ENCODE measurements at places on chromosomes 1 and 21.

DNA sequence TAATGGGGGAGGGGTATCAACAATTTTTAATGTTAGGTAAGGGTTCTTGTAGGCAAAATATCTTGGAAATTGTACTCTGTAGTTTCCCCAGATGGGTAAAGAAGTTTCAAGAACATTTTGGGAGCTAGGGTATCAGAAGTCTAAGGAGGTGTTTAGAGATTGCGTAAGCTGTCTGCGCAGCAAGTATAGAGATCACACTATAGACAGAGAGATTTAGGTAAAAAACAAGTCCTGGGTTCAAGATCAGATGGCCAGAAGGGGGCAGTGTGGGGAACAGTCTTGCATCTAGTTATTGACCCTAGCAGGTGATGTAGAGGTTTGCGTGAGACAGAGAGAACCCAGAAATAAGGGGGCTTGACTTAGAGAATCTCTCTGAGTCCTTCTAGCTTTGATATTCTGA, 80.8 kb downstream of the S1PR1 start:
- DNase-seq: no peak

DNA sequence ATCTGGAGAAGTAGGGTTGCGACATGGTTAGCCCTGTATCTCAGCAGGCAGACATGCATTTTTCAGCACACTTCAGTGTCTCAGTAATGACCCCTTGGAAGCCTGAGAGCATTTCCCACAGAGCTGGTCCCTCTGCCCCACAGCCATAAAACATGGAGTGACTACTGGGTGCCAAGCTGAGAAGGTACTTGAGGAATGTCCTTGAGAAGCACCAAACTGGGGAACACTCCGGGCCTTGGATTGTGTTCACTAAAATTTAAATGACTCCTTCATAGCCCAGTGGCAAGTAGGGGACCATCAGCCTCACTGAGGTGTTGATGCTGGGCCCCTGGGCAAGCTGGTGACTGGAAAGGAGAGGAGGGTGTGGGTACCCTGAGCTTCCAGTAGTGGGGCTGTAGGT, 54.7 kb downstream of the KCNJ6 start:
- no peak for DNase-seq

DNA sequence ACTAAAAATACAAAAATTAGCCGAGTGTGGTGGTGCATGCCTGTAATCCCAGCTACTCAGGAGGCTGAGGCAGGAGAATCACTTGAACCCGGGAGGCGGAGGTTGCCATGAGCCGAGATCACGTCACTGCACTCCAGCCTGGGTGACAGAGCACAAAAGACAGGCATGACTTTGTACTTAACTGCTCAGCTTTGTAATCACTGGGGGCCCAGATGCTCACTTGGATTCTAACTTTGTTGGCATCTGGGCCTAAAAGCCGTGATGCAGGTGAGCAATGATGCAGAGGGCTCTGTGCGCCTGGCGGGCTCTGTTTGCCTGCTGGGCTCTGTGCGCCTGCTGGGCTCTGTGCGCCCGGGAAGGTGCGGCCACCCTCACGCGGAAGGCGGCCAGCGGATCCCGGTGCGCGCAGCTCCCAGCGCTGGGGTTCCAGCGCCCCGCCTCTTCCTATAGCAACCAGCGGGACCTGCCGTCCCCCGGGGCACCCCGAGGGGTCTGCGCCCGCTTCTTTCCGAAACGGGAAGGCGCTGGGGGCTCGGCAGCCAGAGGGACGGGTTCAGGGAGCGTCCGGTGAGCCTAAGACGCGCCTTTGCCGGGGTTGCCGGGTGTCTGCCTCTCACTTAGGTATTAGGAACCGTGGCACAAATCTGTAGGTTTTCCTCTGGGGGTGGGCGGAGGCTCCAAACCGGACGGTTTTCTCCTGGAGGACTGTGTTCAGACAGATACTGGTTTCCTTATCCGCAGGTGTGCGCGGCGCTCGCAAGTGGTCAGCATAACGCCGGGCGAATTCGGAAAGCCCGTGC, 31.7 kb downstream of the PRMT2 start:
- no peak for DNase-seq

DNA sequence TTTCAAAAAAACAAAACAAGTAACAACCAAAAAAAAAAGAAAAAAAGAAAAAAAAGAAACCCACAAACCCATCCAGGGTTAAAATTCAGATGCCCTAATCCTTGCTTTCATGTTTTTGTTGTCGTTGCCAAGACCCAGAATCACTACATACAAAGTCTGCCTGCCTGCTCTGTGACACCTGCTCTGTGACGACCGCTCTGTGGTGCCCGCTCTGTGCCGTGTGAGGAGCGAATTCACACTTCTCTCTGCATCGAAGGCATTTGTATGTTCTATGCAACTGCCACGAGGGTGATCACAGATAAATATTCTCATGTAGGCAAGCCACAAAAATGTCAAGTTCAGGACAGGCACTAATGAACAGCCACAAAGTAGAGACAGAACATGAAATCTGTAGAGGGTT, 178.6 kb downstream of the SLC45A1 start:
- no peak for DNase-seq

GRCh38 chr1:100151679-100152078, 18.7 kb downstream of the TRMT13 start:
- DNase-seq: no peak

- DNase-seq: no peak
Measured at GRCh38 chr1:107940017-107940577, 24.9 kb downstream of the VAV3 start.

GRCh38 chr1:54011316-54012007, 6.5 kb downstream of the LDLRAD1 start:
- DNase-seq: no peak

GRCh38 chr1:45510972-45511527, 10.6 kb downstream of the PRDX1 start:
- no peak for DNase-seq

DNA sequence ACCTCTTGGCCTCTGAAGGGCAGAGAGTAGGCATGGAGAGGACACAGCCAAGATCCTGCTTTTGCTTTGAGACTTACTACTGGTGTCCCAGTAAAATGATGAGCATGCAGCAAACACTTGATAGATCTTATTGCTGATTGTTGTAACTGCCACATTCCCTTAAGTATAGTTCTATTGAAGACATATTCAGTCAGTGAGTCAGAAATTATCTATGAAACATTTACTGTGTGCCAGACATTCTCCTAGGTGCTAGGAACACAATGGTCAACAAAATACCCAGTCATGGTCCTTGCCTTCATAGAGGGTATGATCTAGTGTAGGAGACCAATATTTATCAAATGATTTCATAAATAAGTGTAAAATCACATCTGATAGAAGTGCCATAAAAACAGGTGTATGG, 13.6 kb downstream of the STYXL2 start:
- no peak for DNase-seq

- no peak for DNase-seq
Measured at GRCh38 chr1:54859700-54860391, 27.1 kb downstream of the DHCR24 start.

DNA sequence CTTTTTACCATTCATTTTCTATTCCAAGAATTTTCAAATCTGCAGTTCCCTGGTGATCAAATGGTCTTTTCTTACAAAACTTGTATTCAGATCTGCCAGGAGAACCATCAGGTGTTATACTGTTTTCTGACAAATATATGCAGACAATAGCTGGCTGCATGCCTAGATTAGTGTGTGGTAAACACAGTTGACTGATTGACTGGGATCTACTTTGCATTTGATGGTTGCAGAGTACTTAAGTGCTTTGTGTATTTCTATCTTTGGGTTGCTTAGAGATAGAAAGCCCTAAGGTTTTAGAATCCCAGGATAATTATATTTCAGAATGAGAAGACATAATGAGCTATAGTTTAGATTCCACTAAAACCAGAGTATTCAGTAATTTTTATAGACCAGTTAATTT, 102.0 kb upstream of the CHODL start:
- DNase-seq: no peak

DNA sequence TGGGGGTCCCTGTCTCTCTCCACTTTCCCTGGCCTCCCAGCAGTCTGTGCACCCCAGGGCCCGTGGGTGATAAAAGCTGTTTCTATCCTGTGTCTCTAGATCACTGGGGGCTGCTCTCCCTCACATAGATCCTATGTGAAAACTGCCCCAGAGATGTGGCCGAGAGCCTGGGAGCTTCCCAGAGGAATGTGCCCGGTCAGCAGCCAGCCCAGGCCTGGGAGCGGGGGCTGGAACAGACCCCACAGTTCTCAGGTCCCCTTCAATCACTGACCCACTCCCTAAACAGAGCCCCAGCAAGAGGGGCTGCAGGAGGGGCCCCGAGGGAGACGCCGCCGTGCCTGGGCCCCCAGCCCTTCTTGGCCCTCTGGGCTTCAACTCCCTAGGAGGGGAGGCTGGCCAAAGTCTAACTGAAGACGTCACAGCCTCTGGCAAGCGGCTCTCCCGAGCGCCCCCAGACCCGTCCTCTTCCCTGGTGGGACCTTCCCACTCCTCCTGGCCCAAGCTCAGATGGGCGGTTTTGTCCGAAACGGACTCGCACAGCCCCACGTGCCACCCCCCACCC, 403 bp downstream of the MXRA8 start:
- no peak for DNase-seq

- DNase-seq: no peak
Measured at GRCh38 chr1:115492880-115493279, 148.9 kb upstream of the VANGL1 start.

GRCh38 chr1:10803971-10804820, 7.8 kb upstream of the CASZ1 start:
- DNase-seq: no peak

DNA sequence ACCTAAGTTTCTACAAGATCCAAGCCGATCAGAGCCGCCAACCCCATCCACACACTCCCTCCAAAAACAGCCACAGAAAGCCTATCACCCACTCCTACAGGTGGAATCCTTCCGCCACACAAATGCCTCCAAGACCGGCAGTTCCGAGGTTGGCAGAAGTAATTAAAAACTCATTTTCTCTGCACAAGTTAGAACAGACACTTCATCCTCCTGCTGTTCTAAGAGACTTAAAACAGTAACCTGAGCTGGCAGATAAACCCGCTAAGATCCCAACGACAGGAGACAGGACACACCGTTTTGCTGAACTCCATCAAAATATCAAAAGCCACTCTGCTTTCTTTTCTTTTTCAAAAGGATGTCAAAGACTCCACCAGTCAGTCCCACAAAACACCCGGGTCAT, 2.8 kb downstream of the SSBP3 start:
- no peak for DNase-seq

DNA sequence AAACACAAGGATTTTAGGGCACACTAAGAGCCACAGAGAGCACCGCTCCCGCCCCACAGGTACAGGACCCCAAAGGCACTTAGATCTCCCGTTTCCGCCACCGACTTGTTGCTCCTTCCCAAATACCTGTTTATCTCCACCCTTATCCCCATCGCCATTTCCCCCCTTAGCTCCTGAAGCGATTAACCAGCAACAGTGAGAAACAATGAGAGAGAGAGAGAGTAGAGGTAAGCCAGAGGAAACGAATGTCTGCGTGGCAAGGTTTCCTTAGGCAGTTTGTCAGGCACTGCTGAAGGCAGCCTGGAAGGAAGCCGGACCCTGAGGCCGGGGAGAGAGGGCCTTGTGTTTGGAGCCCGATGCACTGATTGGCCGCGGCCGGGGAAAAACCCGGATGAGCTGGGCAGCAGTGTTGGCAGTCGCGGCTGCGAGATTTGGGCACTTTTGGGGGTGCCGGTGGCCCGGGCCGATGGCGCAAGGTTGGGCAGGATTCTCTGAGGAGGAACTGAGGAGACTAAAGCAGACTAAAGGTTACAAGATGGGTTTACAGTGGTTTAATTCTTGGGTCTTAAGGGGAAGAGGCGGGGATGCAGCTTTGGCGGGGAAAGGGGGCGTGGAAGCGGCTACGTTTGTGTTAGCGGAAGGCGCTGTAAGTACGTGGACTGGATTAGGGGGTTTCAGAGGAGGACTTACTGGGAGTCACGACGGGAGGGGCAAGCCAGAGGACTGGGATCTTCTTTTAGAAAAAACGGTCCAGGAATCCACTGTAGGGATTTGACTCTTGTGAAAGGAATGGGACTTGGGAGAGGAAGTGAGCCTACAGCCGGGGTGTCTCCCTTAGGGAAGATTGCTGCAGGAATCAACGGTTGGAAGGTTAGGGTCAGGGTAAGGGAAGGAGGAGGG, at the start of gene GORAB:
TSS of gene GORAB (plus strand) at position 409 of the 900 bp plus-strand sequence. CDS start at position 467, 58 bp downstream.
- DNase-seq: peak; percentile 78

DNA sequence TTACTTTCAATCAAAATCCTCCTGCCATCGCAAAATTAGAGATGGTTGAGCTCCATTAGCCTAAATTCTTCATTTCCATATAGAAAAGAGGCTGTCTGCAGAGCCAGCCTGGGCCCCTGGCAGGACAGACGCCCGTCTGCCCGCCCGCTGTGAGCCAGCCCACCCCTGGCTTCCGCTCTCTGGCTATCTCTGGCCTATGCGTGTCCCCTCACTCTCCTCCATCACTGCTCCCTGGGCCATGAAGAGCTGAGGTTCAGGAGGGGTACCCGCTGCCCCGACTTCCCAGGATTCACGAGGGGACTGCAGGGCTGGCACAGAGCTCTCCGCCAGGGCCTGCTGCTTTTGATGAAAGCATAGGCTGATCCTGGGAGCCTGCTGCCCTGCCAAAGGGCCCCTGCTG, 117.6 kb downstream of the CASZ1 start:
- DNase-seq: no peak

GRCh38 chr1:25256578-25256965, 9.3 kb upstream of the RSRP1 start:
- no peak for DNase-seq

DNA sequence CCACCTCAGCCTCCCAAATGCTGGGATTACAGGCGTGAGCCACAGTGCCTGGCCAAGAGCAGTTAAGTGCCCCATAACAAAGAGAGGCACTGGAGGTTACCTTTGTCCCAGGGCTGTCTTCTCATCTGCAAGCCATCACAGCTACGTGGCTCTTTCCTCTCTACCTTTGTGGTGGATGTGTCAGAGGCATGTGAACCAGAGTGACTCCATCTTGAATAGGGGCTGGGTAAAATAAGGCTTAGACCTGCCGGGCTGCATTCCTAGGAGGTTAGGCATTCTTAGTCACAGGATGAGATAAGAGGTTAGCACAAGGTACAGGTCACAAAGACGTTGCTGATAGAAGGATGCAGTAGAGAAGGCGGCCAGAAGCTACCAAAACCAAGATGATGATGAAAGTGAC, 59.4 kb upstream of the POU2F1 start:
- DNase-seq: no peak

- DNase-seq: no peak
Measured at GRCh38 chr1:1544544-1544943, 4.1 kb upstream of the TMEM240 start.

DNA sequence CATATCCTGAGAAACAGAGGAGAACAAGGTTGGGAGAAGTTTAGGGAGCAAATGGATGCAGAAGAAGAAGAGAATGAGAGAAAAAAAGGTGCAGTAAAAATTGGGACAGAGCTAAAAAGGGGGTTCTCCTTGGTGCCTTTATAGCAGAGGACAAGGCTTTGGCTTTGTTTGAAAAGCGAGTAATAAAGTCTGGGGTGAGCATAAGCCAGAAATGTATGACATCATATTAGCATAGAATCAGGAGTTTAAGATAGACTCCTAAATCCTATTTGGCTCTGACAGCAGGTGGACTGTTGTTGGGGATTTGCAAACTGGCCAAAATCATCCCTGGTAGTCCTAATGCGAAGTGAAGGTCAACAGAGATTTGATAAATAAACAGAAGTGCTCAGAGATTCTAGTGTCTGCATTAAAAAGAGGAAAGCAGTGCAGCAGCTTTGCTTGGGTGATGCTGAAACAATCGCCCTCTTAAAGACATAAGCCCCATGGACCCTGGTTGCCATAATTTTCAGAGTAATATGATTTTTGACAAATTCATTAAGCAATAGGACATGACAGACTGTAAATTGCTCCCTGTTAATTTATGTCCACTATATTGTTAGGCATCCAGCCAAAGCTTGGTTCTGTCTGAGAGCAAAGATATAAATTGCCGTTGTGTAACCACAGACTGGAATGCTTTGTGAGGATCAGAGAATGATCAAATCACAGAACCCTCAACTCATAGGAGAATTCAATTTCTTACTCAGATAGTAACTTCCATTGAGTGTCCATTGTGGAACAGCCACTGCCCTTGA, 385.0 kb upstream of the NFIA start:
- no peak for DNase-seq

All from stimulated activated CD4-positive, alpha-beta T cell treated with anti-CD3 and anti-CD28 coated beads, Interleukin-12 subunit alpha, Interleukin-12 subunit beta, amount 100 ng/mL, for 24 hours (primary cell).